Nephron progenitor cell (in vitro differentiated cells): ENCODE measurements at places on chromosomes 4 and X.

- DNase-seq = no peak
These were observed 112.9 kb upstream of the VCX start for GRCh38 chrX:7730071-7730470.

DNA sequence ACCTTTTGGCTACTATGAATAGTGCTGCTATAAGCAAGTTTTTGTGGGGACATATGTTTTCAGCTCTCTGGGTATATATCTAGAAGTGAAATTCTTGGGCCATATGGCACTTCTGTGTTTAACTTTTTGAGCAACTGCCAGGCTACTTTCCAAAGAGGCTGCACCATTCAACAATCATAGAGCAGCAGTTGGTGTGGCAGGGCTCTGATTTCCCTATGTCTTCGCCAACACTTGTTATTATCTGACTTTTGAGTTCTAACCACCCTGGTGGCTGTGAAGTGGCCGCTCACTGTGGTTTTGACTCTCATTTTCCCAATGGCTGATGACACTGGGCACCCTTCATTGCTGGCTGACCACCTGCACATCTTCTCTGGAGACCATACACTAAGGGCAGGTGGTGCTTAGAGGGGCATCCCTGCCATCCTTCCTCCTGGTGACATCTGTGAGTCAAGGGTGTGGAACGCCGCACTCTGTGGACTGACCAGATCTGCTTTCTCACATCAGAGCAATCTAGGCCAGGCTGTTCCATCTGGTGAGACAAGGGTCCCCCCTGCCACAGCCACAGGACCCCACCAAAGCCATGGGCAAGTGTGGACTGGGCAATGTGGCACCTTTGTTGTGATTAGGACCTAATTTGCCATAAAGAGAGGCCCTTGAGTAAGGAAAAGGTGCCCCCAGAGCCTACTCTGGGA is 49.6 kb downstream of the ZFYVE28 start:
- DNase-seq = no peak

DNA sequence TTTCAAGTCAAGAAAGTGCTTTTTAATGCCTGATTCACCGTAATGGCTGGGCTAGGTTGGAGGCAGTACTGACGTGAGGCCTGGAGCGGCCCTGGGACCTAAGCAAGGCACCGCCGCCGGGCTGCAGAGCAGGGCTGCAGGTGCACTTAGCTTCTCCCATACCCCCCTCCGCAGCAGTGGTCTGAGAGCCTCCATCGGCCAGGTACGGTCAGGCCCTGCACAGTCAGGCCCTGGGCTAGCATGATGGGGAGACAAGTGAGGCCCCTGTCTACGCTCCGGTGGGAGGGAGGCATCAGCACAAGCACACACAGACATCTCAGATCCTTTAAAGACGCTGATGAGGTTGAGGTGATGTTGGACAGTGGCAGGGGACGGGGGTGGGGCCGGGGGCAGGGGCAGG is 4.7 kb downstream of the MAEA start:
- no peak for DNase-seq

GRCh38 chrX:135543924-135544323 is 23.5 kb downstream of the INTS6L start:
- no peak for DNase-seq

DNA sequence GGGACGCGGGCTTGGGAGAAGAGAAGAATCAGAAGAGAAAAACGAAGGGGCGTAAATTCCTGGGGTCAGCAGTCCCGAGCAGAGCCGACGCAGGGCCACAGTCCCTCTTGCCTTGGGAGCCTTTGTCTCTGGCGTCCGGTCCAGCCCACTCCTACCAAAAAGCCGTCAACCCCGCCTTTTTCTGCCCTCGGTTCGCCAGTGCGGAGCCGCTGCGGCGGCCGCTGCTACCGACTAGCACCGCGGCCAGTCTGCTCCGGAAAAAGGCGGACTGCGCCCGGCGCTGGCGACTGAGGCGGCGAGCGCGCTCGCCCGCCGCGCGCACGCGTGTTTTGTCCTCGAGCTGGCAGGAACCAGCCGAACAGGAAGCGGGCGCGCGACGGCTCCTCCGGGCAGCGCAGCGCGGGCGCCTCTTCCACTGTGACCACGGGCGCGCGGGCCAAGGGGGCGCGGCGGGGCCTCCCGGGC is 502 bp downstream of the HNRNPDL start:
- DNase-seq = no peak
